ENCODE measurements at places on chromosomes 3 and 15.

DNA sequence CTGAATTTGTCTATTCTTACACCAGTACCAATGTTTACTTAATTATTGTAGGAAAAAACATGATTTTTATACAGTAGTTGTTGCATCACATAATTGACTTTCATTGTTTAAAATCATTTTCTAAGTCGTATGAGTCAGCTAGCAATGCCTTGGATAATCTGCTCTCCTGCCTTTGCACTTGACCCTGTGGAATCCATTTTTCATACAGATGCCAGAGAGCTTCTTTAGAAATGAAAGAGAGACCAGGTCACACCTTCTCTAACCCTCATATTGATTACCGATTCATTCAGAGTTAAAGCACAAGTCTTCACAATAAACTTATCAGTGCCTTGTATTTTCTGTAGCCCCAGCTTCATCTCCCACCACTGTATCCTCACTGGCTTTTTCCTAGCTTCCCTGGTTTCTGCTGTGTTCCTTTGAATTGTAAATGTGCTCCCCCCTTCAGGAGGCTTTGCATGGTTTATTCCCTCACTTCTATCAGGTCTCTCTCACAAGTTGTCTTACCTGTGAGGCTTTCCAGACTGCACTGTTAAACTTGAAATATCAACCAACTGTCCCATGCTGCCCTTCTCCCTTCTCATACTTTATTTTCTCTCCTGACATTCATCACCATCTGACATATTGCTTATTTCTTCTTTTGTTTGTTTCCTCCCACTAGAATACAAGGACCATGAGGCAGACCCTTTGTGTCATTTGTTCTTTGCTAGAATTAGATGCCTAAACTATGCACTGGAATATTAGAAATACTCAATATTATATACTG lies 662.0 kb upstream of the GBE1 start:
- DNase-seq: no peak

DNA sequence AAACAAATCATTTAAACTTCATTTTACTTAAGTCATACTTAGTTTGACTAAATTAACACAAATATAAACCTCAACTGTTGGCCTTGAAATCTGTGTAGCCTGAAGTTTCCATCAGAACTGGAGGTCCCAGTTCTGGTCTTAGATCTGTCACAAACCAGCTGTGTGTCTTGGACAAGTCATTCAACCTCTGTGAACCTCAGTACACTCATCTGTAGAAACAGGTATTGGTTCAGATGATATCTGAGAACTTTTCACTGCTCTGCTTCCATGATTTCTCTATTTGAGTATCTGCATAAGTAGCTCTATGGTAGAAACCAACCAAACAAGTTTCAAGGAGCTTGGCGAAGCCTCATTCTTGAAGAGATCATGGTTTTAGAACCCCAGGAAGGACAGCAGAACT lies 60.4 kb upstream of the SLC2A2 start:
- no peak for DNase-seq

DNA sequence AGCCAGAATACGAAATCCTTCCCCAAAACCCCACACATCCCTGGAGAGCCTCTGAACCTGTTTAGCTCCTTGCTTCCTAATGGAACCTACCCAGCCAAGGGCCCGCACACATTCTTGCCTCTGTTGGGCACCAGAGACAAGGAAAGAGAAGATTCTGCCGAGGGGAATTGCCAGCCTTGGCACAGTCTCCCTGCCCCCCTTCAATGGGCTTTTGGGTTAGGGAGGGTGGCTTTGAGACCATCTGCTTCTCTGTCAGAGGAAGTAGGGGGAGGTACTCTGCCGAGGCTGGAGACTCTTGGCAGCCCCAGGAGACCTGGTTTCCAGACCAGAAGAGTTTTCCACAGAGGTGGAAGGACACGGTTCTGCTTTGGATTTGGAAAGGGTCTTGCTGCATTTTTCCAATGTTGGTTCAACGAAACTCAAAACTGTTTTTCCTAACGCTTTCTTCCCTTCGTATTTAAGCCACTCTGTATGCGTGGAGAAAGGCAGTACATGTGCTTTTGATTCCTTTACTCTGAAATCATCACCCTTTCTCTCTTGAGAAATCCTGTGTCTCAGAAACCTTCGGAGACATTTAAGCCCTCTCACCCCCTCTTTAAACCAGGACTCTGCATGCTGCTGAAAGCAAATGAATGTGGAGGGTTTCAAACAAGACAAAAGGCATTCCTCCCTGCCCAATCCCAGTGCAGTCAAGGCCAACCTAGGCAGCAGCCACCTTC lies 78.8 kb upstream of the PRR23C start:
- no peak for DNase-seq

- DNase-seq: no peak
Measured at GRCh38 chr15:59678620-59679019, 10.5 kb downstream of the BNIP2 start.

GRCh38 chr3:183802989-183803388 lies 22.4 kb downstream of the MAP6D1 start:
- DNase-seq: no peak

- no peak for DNase-seq
Measured at GRCh38 chr3:131053043-131053859, 26.6 kb downstream of the NEK11 start.

- DNase-seq: no peak
Measured at GRCh38 chr3:42119561-42120355, 28.6 kb downstream of the TRAK1 start.

GRCh38 chr15:69417581-69417980 lies 3.4 kb downstream of the KIF23 start:
- no peak for DNase-seq

DNA sequence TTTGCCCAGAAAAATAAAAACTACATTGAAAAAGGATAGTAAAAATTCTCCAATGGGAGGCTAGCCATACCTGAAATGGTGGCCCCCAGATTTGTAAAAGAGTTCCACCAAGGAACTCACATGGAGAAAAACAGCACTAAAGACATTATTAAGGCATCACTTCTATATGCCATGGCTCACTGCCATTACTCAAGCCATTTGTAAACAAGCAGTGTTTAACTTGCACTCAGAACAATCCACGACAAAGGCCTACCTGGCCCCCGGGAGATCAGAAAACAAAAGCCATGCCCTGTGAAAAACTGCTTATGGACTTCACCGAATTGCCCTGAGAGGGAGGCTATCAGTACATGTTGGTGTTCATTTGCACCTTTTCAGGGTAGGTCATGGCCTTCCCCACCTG lies 19.6 kb downstream of the CCR8 start:
- DNase-seq: no peak

GRCh38 chr3:107065094-107065861 lies 312.0 kb upstream of the CCDC54 start:
- DNase-seq: no peak

DNA sequence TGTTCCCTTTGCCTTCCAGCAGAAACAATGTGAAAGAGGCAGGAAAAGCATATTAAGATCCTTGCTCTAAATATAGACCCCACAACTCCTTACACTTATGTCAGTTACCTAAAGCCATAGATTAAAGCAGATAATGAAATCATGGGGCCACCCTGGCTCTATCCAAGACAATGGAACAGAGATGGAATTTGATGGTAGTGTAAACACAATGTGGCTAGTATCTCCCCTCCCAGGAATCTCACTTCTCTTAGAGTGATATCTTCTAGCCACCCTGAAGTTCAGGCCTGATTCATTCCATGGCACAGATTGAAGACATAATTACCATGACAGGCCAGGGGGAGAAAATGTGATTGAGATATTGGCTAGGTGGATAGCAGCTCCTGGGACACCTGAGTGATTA lies 32.6 kb downstream of the GALNT15 start:
- no peak for DNase-seq

GRCh38 chr3:146241523-146242240 lies 9.2 kb downstream of the PLSCR4 start:
- DNase-seq: no peak

DNA sequence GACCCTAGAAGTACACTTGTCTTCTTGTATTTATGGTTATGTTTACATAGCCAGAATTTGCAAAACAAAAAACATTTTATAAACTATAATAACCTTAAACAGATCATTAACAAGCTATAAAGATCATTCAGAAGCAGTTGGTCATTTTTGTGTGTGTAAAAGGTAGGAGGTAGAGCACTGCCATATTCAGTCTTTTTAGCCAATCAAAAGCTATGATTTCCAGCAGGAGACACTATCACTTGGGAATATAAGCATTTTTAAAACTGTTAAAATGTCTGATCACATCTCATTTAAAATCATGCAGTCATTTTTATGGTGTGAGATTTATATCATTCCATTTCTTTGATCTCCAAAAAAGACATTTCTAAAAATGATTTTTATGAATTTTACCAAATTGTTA lies 42.6 kb upstream of the ATP2C1 start:
- DNase-seq: no peak

DNA sequence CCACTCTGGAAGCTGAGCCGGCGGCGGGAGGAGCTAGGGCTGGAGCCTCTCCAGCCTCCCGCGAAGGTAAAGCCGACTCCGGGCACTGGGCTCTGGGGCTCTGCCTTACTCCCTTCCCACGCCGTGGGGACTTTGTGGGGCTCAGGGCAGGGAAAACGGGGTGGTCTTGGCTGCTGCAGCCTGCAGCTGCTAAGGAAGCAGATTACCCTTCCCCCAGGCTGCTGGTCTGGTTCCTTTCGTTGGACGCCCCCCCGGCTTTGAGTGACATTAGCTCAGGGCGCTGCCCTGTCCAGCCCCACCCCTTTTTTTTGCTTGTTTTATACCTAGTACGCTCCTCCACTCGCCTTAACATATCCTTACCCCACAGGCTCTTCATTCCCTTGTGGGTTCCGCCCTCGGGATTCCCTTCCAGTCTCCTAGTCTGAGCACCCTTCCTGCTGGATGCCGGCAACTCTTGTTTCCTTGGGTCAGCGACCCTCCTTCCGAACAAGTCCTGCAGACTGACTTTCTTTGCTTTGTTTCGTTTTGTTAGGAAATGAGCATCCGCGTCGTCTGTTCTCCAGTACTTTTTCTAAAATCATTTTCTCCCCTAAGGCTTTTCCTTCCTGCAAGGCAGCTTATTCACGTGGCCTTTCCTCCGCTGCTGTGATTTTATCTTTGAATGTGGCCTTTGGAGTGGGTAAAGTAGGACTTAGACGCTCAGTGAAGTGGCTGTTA lies 551 bp downstream of the DNAJC13 start:
- DNase-seq: peak; percentile 29

DNA sequence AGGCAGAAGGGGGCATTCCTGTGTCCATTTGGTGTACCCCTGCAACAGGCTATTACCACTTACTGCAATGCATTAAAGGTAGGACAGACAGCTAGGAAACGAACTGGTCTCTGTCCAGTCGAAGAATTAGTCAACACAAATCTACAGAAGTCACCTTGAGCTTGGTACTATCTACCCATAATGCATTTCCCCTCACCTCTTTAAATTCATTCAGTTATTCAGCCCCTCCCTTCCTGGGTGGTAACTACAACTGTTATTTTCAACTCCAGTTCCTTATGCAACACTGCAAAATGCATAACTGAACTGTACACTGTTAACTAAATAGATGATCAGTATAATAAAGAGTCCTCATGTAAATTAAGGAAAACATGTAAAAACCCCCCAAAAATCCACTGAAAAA lies 77.6 kb downstream of the MAGI1 start:
- no peak for DNase-seq

DNA sequence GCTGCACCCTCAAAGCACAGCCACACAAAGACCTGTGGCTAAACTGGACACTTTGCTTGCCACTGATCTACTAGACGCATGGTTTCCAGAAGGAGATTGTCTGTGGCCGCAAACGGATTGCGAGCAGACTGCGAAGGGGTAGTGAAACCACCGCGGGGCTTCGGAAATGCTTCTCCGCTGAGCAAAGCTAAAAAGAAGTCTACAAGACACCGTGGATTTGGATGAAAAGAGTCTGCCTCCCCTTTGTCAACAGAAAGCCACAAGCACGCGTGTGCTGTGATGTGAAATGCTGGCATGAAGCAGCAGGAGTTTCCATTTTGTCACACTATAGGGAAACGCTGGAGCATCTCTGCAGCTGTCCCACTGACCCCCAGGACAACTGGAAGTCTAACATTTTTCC lies 63.0 kb downstream of the TMEM44 start:
- DNase-seq: no peak

Measured in activated CD4-positive, alpha-beta T cell treated with anti-CD3 and anti-CD28 coated beads for 24 hours (primary cell).